ENCODE measurements at places on chromosomes 2 and 18.

DNA sequence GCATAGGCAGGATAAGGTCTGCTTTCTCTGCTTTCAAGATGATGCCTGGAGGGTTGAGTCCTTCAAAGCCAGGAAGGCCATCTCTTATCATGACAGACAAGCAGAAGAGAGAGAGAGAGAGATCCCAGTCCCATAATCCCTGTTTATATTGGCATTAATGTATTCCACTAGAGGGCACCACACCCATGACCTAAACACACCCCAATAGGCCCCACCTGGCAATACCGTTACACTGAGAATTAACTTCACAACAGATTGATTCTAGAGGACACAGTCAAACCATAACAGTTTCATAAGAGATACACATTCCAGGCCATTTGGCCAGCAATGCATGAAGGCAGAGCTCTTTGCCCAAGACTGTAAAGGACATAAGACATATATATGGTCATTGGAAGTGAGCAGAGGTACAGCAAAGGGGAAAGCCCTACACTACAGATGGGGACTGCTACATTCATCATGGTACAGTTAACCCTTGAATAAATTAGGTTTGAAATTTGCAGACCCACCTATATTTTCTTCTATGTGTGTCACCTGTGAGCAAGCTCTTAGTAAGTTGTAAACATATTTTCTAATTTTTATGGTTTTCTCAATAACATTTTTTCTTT lies 1516.1 kb downstream of the RPIA start:
- DNase-seq, result no peak
- H3K36me3 ChIP-seq, result no peaks in the 10 kb centered on the region
- no peaks in the 10 kb centered on the region for H3K27me3 ChIP-seq
- no peak overlapping the region for H3K4me3 ChIP-seq

DNA sequence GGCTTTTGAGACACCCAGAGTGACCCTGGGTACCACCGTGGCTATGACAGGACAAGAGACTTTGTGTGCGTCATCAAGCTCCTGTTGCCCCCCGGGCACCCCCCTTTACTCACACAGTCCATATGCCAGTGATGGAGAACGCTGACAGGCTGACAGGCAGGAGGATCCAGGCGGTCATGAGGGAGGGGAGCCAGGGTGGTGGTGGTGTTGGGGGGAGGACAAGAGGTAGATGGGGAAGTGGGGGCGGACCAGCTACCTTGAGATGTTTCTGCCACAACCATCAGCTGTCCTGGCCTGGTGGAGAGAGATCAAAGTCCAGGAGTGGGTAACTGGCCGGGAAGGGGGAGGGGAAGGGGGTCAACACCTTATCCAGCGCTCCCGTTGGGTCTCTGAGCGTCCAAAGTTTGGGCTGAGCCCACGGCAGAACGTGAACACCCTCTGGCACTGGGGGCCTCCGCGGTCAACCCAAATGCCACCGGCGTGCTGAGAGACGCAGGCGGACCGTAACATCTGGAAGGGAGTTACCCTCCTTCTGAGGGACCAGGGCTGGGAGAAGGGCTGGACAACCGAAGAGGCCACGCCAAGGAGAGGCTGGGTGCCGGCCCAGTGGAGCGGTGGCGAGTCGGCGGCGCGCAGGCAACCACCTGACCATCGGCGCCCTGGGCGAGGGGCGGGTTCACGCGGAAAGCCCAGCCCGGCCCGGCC lies 575 bp downstream of the TMEM150A start:
- peaks cover 40% of the 10 kb centered on the region for H3K4me1 ChIP-seq
- H3K4me3 ChIP-seq, result peak overlapping the region; percentile 85
- H3K36me3 ChIP-seq, result no peaks in the 10 kb centered on the region
- no peak for DNase-seq

- no peaks in the 10 kb centered on the region for H3K36me3 ChIP-seq
- peaks cover 4% of the 10 kb centered on the region for H3K27me3 ChIP-seq
- no peaks in the 10 kb centered on the region for H3K4me1 ChIP-seq
- H3K27ac ChIP-seq, result no peak overlapping the region
Observed at GRCh38 chr2:85763132-85763531, 9.3 kb downstream of the ATOH8 start.

DNA sequence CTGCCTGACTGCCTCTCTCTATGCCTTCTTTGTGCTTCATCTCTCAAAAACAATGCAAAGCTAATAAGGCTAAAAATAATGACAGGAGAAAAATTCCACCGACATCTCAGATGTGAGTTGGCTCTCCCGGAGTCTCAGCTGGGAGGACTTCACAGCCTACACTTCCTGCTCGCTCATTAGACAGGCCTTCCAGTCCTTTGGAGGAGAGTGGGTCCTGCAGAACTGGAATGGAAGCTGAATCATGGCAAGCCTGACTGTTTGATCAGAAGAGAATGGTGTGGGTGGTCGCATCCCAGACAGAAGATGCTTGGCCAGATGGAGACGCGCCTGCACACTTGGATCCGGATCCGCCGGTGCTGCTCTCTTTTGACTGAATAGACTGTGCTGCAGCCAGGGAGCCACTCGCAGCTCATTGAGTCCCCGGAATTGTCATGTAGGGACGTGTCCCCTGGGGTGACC lies 49.7 kb downstream of the TRIB2 start:
- H3K27me3 ChIP-seq, result peaks cover 14% of the 10 kb centered on the region
- H3K4me3 ChIP-seq, result no peak overlapping the region
- peaks cover 9% of the 10 kb centered on the region for H3K36me3 ChIP-seq
- no peak overlapping the region for H3K27ac ChIP-seq
- DNase-seq, result no peak

GRCh38 chr18:45920367-45920766 lies 46.8 kb downstream of the EPG5 start:
- H3K36me3 ChIP-seq, result peaks cover 57% of the 10 kb centered on the region
- H3K27me3 ChIP-seq, result no peaks in the 10 kb centered on the region
- peak overlapping the region; percentile 38 for H3K27ac ChIP-seq
- peaks cover 27% of the 10 kb centered on the region for H3K4me1 ChIP-seq
- peak overlapping the region; percentile 21 for H3K4me3 ChIP-seq
- DNase-seq, result peak; percentile 6

DNA sequence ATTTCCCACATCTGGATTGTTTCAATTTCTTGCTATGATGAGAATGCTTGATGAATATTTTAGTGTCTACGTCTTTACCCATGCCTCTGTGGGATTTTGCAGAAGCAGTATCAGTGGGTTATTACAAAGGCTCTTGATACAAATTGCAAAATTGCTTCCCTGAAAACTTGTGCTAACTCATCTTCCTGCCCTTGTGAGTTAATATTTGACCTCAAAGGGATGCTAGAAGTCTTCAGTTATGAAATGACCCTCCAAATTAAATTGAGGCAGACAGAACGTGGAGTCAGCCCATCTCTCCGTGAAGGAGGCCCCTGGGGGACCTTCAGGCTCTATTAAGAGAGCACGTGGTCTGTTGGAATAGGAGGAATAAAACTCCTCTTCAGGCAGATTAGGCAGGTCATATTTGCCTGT lies 239.2 kb upstream of the HS6ST1 start:
- H3K4me1 ChIP-seq, result no peaks in the 10 kb centered on the region
- no peak overlapping the region for H3K27ac ChIP-seq
- H3K27me3 ChIP-seq, result no peaks in the 10 kb centered on the region
- no peak for DNase-seq
- no peaks in the 10 kb centered on the region for H3K36me3 ChIP-seq

- no peaks in the 10 kb centered on the region for H3K4me1 ChIP-seq
- DNase-seq, result no peak
- H3K27me3 ChIP-seq, result no peaks in the 10 kb centered on the region
- H3K4me3 ChIP-seq, result no peak overlapping the region
- H3K36me3 ChIP-seq, result no peaks in the 10 kb centered on the region
Observed at GRCh38 chr2:132678483-132678882, 8.5 kb upstream of the LYPD1 start.

GRCh38 chr2:99812426-99812825 lies 322.6 kb upstream of the REV1 start:
- no peaks in the 10 kb centered on the region for H3K36me3 ChIP-seq
- H3K4me1 ChIP-seq, result no peaks in the 10 kb centered on the region
- no peak overlapping the region for H3K27ac ChIP-seq
- DNase-seq, result no peak

- H3K27me3 ChIP-seq, result peaks cover 9% of the 10 kb centered on the region
- DNase-seq, result no peak
- H3K27ac ChIP-seq, result no peak overlapping the region
- H3K4me3 ChIP-seq, result no peak overlapping the region
- no peaks in the 10 kb centered on the region for H3K4me1 ChIP-seq
Observed at GRCh38 chr2:234723400-234723799, 226.5 kb upstream of the ARL4C start.

DNA sequence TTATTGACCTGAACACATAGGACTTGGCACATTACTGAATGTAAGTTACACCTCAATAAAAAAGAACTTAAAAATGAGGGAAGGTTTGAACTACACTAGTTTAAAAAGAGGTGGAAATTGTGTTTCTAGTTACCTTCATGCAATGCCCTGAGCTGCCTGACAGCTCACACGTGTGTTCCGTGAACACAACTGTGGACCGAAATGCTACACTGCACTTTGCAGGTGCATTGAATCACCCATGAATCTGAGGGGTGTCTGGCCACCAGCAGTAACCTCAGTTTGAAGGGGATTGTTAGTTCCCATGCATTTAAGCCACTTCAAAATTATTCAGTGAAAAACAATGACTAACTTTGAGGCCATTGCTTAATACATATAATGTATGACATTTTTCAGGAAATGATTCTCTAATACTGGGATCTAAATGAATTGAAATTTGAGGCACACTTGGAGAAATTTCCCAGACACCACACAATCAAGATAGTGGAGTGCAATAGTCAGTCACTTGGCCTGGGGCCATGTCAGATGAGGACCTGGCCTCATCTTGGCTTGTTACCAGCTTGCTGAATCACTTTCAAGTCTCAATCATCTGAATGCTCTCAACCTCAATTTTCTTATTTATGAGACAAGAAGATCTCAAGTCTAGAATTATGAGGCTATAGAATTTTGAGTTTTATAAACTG lies 59.3 kb downstream of the MYL12B start:
- no peak overlapping the region for H3K4me3 ChIP-seq
- no peaks in the 10 kb centered on the region for H3K27me3 ChIP-seq
- H3K4me1 ChIP-seq, result no peaks in the 10 kb centered on the region
- no peak for DNase-seq
- H3K27ac ChIP-seq, result no peak overlapping the region
- no peaks in the 10 kb centered on the region for H3K36me3 ChIP-seq

DNA sequence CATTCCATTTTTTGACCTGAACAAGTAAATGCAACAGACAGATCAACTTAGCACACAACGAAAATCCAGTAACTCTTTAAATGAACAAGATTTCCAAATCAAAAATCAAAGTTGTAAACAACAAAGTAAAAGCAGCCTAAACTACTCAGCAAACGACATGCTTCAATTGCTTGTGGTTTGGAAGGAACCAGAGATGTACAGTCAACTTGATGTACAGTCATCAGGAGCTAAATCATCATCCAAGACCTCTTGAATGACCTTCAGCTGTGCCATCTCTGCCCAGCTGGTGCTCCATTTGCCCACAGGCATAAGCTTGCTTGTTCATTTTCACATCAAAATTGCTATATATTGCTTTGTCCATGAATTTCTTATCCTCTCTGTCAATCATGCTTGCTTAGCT lies 109.8 kb downstream of the UPP2 start:
- H3K27me3 ChIP-seq, result peaks cover 2% of the 10 kb centered on the region
- no peak overlapping the region for H3K27ac ChIP-seq
- H3K4me1 ChIP-seq, result no peaks in the 10 kb centered on the region
- no peaks in the 10 kb centered on the region for H3K36me3 ChIP-seq
- DNase-seq, result no peak
- no peak overlapping the region for H3K4me3 ChIP-seq

GRCh38 chr2:46803911-46804670 lies 111.5 kb downstream of the MCFD2 start:
- H3K4me1 ChIP-seq, result no peaks in the 10 kb centered on the region
- no peak for DNase-seq
- no peak overlapping the region for H3K4me3 ChIP-seq
- no peaks in the 10 kb centered on the region for H3K36me3 ChIP-seq
- H3K27me3 ChIP-seq, result peaks cover 8% of the 10 kb centered on the region

DNA sequence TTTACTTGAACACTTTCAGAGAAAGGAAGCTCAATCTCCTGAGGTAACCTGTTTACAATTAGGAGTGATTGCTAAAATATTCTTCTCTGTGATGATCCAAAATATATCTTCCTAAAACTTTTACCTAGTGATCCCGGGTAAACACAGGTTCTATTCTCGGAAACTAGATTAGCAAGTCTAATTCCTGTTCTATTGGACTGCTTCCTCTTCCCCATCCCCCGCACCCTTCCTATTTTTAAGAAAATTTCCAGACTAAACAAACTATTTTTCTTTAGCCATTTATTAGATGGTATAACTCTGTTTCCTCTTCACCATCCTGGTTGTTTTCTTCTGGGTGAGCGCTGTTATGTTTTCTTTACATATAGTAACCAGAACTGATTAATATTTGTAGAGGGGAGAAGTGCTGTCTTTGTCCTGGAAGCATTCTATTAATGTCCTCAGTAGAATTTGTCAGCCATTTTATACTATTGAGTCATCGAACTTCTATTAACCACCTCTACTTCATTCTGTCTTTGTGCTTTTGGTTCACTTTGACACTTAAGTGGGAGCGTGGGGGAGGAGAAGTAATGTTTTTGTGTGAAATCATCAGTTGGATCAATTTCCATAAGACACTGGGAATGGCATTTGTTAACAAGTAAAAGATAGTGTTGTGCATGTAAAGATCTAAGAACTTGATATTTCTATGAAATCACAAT lies 31.8 kb downstream of the CREB1 start:
- H3K27ac ChIP-seq, result no peak overlapping the region
- H3K36me3 ChIP-seq, result peaks cover 5% of the 10 kb centered on the region
- H3K4me3 ChIP-seq, result no peak overlapping the region
- H3K4me1 ChIP-seq, result peaks cover 34% of the 10 kb centered on the region

- no peak for DNase-seq
- H3K4me1 ChIP-seq, result no peaks in the 10 kb centered on the region
- H3K27ac ChIP-seq, result no peak overlapping the region
- no peaks in the 10 kb centered on the region for H3K36me3 ChIP-seq
- no peak overlapping the region for H3K4me3 ChIP-seq
Observed at GRCh38 chr2:47644351-47644750, 138.6 kb upstream of the MSH6 start.

- H3K27me3 ChIP-seq, result peaks cover 2% of the 10 kb centered on the region
- no peak overlapping the region for H3K4me3 ChIP-seq
- no peak for DNase-seq
- no peaks in the 10 kb centered on the region for H3K4me1 ChIP-seq
- no peaks in the 10 kb centered on the region for H3K36me3 ChIP-seq
- no peak overlapping the region for H3K27ac ChIP-seq
Observed at GRCh38 chr2:233811087-233811486, 33.0 kb downstream of the MROH2A start.

DNA sequence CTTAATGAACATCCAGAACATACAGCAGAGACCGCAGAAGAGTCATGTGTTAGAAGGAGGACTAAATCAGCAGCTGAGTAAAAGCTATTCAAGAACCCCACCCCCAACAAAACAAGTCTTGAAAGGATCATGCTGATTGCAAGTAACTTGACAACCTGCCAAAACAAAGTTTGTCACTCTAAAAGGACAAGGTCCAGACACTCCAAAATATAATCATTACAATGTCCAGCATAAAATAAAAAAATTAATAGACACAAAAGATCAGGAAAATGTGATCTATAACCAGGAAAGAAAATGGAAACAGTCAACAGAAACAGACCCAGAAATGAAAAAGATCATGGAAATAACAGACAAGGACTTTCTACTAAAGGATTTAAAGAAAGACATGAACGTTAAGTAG lies 28.5 kb downstream of the CCDC88A start:
- H3K27ac ChIP-seq, result no peak overlapping the region
- no peak overlapping the region for H3K4me3 ChIP-seq
- H3K27me3 ChIP-seq, result peaks cover 5% of the 10 kb centered on the region
- H3K36me3 ChIP-seq, result no peaks in the 10 kb centered on the region
- H3K4me1 ChIP-seq, result no peaks in the 10 kb centered on the region

GRCh38 chr2:74835831-74836674 lies 2.1 kb downstream of the HK2 start:
- no peak for DNase-seq
- H3K27me3 ChIP-seq, result peaks cover 13% of the 10 kb centered on the region
- H3K27ac ChIP-seq, result no peak overlapping the region
- H3K4me1 ChIP-seq, result peaks cover 18% of the 10 kb centered on the region
